ENCODE measurements at places on chromosomes 4 and X.

GRCh38 chr4:153466949-153467896 lies 1.1 kb downstream of the TMEM131L start:
- DNase-seq: peak; percentile 97

DNA sequence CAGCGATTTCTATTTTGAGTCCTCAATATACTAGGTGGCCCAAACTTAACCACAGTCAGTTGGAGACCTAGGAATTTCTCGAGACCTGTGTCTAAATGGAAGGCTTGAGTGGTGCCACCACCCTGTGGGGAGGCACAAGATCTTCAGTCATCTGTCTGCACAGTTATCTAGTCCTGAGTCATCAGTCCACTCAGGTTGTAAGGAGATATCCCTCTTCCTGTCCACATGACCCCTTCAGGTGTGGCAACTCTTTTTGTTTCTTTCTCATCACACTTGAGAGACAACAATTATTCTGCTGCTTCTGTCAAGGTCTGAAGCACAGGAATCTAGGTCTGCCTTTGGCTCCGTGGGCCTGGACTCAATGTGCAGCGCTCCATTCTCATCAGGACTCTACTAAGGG lies 64.4 kb upstream of the IBSP start:
- no peak for DNase-seq

DNA sequence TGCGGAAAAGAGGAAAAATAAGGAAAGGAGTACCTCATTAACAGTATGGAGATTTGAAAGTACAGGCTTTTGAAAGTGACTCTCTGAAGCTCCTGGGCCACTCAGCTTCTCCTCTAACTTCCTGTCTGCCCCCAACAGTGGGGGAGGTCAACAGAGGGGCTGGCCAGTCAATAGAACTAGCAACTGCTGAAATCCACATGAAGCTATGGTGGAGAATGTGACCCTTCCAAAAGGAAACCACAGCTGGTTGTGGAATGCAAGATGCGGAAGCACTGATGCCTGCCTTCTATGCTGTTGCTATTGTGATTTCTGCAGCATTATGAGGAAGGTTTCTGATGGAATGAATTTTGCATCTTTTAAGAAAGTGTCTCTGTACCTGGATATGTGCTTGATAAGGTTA lies 2.4 kb downstream of the CORIN start:
- DNase-seq: no peak

- DNase-seq: no peak
Observed at GRCh38 chr4:4709736-4710135, 149.7 kb upstream of the MSX1 start.

- no peak for DNase-seq
Observed at GRCh38 chrX:47145395-47146120, 537 bp downstream of the RBM10 start.

GRCh38 chr4:130600706-130601105 lies 1504.8 kb downstream of the C4orf33 start:
- no peak for DNase-seq

DNA sequence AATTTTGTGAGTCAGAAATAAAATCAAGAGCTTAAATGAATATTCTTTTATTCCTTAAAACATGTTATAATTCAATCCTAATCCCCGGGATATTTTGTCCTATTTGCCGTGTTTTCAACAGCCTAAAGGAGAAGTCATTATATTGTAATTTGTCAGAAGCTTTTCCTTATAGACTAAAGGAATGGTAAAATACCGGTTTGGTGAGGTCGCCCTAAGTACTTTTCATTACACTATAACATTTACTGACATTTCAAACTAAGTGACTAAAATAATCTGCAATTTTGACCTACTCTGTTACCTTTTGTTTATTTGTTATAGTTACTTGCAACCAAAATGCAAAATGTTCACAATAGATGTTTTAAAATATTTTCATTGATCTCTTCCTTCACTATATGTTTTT lies 8.8 kb downstream of the DCLK2 start:
- no peak for DNase-seq

GRCh38 chr4:78720204-78720603 lies 55.9 kb upstream of the BMP2K start:
- no peak for DNase-seq

DNA sequence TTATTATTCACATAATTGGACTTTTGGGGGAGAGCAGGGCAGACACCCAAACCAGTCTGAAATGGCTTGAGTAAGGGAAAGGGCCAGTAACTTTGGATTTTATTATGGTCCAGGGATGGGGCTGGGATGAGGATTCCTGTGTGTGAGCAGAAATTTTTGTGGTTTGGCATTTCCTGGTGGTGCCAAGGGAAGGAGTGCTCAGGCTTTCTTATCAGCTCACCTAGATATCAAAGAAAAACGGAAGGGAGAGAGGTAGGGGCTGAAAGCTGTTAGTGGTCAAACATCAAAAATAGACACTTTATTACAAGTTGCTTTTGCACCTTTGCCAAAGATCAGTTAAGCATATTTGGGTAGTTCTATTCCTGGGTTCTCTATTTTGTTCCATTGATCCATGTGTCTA lies 128.5 kb upstream of the DIPK2B start:
- no peak for DNase-seq

- DNase-seq: no peak
Observed at GRCh38 chrX:130716781-130717413, 186.1 kb downstream of the ENOX2 start.

DNA sequence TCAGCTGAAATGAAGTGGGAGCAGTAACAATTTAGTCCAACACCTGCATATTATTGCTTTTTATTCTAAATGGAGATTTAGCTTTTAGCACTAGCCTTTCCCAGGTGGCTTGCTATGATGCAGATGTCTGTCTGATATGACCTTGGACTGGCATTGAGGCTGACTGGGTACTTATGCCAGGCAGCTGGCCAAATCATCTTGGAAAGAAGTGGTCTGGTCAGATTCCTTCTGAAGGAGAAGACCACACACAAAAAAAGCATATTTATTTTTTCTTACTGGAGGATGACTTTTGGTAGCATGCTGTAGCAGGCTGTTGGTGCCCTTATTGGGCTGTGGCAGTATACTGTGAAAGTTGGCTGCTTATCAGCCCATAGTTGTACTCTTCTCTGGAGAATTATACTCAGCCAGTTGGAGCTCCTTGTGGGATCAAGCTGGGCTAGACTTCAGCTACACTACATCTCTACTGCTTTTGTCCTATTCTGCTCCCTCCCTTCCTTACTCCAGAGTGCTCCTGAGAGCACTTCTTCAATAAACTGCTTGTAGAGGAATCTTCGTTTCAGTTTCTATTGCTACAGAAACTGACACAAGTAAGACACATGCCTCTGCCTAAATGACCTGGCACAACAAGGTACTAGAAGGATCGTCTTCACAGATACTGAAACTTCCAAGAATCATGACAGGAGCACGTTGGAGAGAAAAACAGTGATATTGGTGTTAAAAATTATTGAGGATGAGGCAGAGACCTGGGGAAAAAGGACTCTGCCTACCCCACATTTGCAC lies 196.8 kb upstream of the RPS6KA3 start:
- DNase-seq: no peak

DNA sequence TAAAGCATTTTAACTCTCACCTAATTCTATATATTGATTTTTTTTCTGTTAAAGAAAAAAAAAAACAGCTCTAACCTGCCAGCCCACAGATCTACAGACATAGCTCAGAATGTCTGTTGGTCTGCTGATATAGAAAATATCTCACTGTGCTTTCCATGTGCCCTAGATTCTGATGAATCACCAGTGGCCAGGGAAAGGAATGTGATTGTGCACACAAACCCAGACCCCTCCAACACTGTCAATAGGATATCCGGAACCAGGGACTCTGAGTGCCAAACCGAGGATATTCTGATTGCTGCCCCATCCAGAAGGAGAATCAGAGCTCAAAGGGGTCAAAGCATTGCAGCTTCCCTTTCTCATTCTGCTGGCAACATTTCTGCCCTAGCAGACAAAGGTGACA lies 12.1 kb upstream of the SCML1 start:
- no peak for DNase-seq

DNA sequence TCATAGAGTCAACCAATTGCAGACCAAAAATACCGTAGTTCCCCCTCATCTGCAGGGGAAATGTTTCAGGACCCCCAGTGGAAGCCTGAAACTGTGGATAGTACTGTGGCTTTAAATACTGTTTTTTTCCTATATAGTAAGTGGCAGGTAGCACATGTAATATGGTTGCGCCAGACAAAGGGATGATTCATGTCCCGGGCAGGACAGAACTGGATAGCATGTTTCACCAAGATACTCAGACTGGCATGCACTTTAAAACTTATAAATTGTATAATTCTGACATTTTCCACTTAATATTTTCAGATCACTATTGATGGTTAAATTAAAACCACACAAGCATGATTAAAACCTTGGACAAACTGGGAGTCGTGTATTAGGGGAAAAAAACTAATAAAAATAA lies 276.3 kb upstream of the AGA start:
- DNase-seq: no peak

- no peak for DNase-seq
Observed at GRCh38 chrX:141652286-141652685, 46.3 kb downstream of the SPANXD start.

GRCh38 chr4:105414316-105414715 lies 59.5 kb downstream of the PPA2 start:
- DNase-seq: no peak

DNA sequence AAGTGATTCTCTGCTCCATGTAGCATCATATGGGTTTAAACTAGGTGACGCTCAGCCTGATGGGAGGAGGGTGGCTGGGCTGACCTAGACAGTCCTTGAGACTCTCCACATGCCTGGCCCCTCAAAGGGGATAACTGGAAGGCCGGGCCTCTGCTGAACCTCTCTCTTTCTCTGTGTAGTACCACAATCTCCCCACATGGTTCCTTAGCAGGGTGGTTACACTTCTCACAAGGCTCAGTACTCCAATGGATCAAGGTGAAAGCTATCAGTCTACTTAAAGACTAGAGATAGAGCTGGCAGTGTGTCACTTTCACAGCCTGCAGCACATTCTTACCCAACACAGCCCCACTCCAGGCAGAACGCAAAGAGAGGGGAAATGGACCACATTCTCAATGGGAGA lies 80.4 kb downstream of the LDB2 start:
- no peak for DNase-seq

DNA sequence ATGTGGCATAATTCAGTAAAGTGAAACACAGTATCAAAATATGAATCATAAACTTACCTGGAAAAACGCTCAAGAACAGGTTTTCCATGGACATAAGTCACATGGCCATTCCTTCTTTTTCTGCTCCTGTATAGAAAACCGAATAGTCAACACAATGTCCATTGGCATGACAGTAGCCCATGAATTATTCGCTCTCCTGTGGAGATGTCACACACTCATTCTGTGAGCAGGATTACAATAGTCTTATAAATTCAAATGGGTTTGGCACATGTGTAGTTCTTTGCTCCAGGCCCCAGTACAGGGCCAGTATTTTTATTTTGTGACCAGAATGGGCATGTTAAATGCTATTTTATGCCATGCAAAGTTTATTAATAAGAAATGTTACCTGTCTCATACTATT lies 15.1 kb upstream of the CXCL13 start:
- DNase-seq: no peak

GRCh38 chrX:25663701-25664100 lies 474.4 kb upstream of the MAGEB18 start:
- DNase-seq: no peak

DNA sequence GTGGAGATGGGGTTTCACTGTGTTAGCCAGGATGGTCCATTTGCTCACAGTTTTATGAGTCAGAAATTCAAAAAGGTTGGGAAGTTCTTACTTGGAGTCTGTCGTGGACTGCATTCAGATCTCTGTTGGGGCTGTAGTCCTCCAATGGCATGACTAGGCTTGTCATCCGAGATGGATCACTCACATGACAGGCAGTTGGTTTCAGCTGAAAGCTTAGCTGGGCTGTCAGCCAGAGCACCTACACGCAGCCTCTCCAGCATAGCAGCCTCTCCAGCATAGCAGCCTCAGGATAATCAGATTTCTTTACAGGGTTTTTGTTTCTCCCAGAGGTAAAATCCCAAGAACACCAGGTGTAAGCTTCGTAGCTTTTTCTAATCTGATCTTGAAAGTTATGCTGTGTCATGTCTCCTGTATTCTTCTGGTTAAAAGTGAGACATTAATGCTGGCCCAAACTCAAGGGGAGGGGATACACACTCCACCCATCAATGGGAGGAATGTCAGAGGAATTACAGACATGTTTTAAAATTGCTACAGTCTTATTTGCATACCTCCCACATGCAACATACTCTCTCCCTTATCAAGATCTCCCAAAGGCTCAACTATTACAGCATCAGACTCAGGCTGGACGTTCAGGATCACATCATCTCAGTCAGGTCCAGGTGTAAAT lies 31.6 kb upstream of the SOD3 start:
- DNase-seq: no peak

- no peak for DNase-seq
Observed at GRCh38 chr4:112650332-112650731, 13.4 kb downstream of the LARP7 start.

DNA sequence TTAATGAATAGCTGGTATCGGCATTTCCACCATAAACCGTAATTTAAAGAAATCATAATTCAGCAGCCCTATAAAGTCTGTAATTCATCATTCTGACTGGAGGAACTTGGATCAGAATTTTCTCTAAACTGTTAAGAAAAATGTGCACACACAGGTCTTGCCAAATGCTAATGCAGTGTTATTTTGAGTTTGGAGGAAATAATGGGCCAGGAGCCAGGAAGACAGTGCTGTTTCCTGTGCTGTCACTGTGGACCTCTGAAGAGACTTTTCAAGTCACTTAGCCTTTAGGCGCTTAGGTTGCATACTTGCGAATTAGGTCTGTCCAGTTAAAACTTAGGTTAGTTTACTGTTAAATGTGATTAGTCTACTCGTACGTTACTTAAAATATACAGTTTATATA lies 137.5 kb upstream of the ANXA3 start:
- DNase-seq: no peak

DNA sequence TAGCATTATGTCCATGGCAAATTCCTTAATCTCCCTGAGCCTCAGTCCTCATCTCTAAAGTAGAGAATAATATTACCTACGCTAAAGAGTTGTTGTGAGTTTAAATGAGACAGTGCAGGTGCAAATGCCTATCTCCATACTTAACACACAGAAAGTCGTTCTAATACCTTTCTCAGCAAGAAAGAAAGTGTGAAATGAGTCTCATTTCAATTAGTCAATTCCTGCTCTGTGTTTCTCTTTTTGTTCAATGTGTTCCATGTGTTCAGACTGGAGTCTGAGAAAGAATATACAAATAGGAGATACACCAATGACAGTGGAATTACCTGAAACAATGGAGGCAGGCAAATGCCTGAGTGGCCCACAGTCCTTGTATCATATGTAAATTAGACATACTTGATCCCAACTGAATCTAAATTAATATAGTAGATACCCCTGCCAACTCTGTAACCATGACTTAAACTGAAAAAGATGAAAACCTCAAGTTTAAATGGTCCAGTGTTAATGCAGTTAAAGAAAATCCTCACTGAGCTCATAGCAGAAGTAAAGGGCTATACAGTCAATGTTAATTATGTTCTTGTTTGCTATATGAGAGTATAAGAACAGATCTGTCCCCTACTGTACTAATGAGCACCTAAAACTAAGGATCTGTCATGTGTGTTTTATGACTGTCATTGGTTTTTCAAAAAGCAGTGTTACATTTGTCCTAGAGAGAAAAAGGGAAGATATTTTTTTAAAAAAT lies 68.2 kb downstream of the GPC3 start:
- no peak for DNase-seq
